ENCODE measurements at places on chromosomes 12 and 14.

GRCh38 chr14:63833728-63834127 is 19.1 kb upstream of the SYNE2 start:
- no peak for DNase-seq

DNA sequence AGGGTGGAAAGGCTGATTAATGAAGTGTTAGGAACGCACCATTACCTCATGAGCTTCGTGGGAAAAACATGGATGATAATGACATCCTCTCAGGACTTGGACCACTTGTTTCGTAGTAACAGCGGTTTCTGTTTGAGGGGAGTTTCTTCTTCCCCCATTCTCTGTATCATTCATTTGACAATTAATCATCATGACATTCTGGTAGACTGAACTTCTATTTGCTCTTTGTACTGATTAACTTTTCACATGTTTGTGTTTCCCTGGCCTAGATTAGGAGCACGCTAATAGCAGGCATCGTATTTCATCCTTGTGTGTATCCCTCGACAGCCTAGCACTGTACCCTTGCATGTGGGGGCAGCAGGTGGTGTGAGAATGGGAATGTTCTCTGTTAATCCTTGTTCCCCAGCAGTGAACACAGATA is 8.0 kb downstream of the LRRC74A start:
- no peak for DNase-seq

GRCh38 chr14:71725922-71726579 is 206.2 kb upstream of the RGS6 start:
- no peak for DNase-seq

DNA sequence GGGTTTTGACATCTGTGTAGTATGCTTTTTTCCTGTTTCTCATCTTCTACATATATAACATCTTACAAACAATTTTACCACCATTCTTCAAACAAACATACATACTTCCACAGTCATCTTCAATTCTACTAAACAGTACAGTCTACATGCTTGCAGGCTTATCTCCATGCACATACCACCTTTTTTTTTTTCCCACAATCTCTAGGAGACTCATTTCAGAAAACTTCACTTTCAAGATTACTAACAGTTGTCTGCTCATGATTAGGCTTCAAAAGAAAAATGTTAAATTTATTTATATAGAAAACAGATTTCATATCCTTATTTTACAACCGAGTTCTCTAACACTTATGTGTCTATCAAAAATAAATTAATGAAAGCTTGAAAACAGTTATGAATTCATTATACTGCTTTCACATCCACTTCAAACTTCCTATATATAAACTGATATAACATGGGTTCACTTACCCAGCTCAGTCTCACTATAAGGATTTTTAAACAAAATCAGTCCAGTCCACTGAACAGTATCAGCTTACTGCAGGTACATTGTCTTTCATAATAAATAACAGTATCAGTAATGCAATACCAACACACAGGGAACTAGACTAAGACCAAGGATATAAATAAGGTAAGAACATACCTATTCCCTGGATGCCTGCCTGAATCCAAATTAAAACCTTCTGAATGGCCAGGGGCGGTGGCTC is 42.5 kb downstream of the LRP6 start:
- DNase-seq, result no peak

DNA sequence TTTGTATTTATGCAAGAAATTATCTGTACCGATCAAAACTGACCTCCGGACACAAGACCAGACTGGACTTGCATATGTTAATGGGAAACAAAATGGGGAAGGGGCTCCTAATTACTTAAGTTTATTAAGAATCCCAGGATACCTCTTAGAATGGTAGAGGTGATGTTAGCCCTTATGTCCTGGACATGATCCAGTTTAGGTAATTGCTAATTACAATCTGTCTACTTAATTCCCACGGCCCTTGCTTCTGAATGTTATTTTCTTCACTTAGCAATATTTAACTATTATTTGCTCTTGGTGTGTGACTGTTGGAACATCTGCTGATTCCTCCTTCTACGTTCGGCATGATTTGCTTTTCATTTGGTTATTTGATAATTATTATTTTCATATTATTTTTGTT is 644.0 kb downstream of the DIO2 start:
- no peak for DNase-seq

DNA sequence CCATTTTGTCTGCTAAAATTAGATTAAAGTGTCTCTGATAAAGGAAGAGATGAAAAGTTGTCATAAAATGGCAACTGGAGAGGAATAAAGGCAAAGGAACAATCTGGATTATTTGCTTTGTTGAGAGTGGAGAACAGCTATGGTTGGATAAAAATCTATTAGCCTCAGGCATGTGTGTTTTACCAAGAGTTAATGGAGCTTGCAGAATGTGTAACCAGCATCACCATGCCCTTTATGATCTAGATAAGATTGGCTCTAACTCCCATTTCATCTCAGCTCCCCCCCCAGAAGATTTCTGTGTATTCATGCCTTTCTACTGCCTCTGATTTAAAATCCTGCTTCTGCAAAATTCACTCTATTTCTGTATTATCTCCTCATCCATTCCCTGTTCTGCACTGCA is 93.8 kb downstream of the GALC start:
- no peak for DNase-seq
